Large intestine (tissue), 12 donors: ENCODE measurements at places on chromosomes 4 and X.

DNA sequence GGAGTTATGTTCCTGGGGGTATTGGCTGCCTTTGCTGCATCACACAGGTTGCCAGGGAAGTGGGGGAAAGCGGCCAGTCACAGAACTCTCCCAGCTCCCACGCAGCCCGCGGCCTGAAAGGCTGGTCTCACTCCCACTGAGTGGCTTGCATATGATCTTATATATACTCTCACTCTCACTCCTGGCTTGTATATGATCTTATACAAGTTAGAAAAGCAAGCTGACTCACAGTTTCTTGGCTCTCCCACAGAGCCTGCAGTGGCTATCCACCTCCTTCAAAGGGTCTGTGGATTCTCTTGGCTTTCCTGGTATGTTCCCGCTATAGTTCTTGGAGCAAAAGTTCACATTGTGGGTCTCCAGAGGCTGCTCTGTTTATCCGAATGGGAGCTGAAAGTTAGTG lies 833.5 kb upstream of the GALNTL6 start:
- no peak for DNase-seq

- DNase-seq: no peak
Measured at GRCh38 chr4:124953486-124953885, 241.0 kb upstream of the ANKRD50 start.

DNA sequence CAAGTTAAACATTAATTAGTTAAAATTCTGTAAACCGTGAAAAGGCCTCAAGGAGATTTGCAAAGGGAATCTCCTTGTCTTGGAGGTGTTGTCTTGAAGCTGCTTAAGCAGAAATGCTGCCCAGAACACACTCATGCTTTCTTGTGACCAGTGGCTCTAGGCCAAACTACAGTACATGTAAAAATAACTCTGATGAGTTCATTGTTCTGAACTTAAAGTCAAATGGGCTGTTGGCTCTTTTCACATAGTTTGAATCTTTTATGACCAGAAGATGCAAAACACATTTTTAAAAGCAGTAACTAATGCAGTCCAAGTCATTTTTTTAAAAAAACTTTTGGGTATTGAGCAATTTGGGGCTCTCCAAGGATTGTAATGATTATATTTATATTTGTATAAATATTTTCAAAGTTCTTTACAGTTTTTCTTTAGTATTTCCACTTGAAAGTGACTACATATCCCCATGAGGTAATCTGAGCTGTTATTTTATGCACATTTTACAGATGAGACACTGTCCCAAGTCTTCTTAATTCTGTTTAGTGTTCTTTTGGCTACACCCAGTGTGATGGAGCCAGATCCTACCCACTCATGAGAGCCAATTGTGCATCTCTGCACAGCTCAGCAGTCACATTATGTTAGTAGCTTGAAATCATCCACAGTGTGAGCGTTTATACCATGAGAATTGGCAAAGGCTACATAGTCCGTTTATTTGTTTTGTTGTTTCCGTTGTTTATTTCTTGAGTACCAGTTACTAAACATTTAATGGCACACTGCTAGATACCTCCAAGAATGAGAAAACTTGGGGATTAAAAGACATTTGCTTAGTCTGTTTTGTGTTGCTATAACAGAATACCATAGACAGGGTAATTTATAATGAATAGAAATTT lies 112.8 kb upstream of the ATXN3L start:
- peak; percentile 30 for DNase-seq

DNA sequence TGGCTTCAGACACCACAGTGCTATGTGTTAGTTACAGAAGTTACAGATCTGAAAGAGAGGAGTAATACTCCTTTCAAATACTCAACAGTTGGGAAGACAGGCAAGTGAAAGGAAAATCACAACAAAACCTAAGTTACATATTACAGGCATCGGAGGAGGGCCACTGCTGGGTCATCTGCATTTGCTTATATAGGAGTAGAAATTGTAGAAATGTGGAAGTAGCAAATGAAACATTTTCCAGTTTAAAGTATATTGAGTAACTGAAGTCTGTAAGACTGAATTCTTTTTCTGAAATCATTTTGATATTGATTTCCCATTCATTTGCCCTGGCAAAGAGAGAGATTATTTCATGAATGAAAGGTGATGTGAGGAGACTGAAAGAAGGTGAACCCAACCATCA lies 201.7 kb downstream of the SPRY1 start:
- no peak for DNase-seq

DNA sequence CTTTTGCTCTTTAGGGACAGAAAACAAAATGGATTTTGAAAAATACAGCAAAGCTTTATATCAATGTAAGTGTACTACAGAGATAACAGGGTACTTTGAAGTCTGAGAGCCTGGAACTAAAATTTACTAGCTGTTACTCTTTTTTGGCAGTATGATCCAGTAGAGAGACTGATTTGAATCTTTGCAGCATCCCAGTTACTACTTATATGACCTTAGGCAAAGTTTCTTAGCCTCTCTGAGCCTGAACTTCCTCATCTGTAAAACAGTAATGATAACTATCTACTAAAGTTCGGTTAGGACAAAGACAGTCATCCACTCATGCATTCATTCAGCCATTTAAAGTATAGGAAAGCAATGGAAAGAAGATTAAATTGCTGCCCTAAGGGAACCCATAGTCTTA lies 10.1 kb downstream of the BRWD3 start:
- DNase-seq: no peak

- DNase-seq: no peak
Measured at GRCh38 chr4:155140889-155141288, 67.5 kb upstream of the NPY2R start.
